ENCODE measurements at places on chromosomes 2 and 18.

- DNase-seq: no peak
These were observed 77.5 kb downstream of the BIN1 start for GRCh38 chr2:127029350-127030051.

DNA sequence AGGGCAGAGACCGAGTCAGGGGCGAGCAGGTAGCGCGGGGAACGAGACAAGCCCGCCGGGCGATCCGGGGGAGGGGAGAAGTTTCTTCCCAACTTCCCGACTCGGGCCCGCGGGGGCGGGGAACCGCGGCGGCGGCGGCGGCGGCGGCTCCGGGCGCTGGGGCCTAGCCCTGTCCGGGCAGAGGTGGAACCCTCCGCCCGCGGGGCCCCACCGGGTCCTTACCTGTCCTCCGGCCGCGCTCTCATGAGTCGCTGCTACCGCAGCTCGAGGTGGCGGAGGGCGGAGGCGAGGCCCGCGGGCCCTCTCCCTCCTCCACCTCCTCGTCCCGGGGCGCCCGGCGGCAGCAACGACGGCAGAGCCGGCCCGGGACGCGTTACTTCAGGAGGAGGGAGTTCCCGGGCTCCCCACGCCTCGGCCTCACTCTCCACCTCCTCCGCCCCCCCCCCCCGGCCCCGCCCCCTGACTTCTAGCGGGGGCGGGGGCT lies at the start of gene YES1:
Gene YES1, minus strand, starts transcription at position 351 of the 484 bp plus-strand sequence. CDS start 55,415 bp downstream, outside the sequence.
- no peak for DNase-seq

DNA sequence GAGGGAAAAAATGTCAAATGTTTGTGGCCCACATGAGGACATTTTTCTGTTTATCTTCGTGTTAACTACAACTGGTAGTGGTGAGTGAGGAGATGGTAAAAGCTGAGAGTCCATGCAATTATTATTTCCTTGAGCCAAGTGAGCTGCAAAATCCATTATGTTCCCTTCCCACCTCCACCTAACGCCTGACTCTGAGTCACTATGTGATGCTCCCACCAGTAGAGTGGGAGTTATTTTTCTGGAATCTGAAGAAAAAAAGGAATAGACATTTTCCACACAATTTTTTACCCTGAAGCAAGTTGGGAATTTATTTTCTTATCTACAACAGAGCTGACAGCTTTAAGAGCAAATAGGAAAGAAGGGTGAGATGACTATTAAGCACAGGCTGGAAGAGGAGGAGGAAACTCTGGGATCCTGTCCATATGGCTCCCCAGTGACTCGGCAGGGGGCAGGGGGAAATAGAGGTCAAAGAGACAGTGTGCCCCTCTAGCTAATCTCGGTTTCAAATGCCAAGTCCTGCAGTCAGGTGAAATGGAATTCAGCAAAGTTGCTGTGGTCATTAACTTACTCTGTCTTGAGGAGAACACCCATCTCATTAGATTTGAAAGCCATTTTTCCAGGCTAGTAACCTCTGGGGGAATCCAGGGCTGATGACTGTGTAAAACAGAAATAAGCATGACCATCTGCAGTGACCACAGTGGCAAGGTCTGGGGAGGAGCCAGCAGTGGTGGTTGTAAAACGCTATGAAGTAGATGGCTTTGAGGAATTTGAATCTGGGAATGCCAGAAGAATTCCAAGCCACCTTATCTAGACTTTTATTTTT lies 463.9 kb downstream of the STK39 start:
- DNase-seq: no peak

DNA sequence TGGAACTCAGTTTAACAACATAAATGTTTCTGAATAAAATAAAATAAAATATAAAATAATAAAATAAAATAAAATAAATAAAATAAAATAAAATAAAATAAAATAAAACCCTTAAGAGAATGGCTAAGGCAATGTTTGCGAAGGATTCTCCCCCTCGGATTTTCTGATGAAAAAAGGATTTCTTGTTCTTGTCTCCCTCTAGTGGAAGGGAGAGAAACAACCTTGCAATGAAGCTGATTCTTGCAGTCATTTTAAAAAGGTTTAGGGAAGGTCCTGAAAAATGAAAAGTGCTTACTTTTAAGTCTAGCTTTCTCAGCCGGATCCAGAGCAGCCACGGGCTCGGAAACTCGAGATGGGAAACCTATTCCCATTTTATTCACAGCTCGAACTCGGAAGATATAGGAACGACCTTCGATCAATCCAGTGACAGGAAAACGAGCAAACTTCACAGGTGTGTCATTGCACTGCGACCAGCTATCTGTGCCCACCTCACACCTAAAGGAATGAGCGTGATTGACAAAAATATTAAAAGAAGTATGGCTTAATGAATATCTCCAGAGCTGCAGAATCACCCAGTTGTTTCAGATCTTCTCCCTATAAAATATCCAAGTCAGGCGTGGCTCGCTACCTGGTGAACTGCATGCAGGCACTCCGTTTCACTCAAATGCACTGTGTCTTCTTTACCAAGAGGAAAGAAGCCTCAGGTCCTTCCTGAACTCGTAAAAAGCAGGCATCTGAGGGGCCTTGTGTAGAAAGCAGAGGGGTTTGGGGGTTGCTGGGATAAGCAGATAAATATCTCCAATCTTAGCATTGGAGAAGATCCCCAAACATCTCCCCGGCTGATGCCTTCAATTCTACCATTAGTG lies 68.1 kb downstream of the MYOM1 start:
- no peak for DNase-seq

GRCh38 chr2:223306371-223306770 lies 254.4 kb downstream of the KCNE4 start:
- no peak for DNase-seq

GRCh38 chr2:64943387-64944150 lies 45.6 kb upstream of the SLC1A4 start:
- DNase-seq: peak; percentile 65

DNA sequence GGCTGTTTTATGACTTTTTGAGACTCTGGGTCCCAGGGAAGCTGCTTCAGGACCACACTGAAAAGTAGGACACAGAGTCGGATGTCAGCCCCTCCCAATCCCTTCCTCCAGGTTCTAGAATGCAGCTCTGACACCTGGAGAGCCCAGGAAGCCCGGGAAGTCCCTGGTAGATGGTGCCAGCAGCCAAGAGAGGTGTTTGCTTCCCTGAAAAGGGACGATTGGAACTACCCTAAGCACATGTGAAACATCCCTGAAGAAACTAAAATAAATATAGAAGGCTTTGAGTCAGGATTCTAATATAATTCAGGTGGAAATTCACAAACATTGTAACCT lies 163.2 kb upstream of the CYRIA start:
- no peak for DNase-seq

GRCh38 chr2:119477113-119477505 lies 45.5 kb downstream of the TMEM37 start:
- DNase-seq: no peak

DNA sequence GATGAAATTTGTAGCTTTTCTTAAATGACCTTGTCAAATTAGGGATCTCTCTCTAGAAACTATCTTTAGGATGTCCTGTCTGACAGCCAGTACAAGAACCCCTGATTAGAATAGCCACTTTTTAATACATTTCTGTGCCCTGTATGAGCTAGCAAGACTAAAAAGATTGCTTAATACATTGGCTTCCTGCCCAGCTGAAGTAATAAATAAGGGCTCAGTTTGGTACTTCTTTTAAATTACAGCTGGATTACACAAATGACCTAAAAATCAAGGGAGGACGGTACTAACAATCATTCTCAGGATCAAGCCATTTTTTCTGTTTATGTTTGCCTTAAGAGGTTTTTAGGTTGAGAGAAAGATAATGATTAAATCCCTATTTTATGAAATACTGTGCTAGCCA lies 11.6 kb upstream of the OLA1 start:
- DNase-seq: no peak

- DNase-seq: no peak
These were observed 51.4 kb downstream of the VSNL1 start for GRCh38 chr2:17591846-17592245.

GRCh38 chr2:45029215-45029614 lies 20.0 kb upstream of the SIX2 start:
- no peak for DNase-seq

DNA sequence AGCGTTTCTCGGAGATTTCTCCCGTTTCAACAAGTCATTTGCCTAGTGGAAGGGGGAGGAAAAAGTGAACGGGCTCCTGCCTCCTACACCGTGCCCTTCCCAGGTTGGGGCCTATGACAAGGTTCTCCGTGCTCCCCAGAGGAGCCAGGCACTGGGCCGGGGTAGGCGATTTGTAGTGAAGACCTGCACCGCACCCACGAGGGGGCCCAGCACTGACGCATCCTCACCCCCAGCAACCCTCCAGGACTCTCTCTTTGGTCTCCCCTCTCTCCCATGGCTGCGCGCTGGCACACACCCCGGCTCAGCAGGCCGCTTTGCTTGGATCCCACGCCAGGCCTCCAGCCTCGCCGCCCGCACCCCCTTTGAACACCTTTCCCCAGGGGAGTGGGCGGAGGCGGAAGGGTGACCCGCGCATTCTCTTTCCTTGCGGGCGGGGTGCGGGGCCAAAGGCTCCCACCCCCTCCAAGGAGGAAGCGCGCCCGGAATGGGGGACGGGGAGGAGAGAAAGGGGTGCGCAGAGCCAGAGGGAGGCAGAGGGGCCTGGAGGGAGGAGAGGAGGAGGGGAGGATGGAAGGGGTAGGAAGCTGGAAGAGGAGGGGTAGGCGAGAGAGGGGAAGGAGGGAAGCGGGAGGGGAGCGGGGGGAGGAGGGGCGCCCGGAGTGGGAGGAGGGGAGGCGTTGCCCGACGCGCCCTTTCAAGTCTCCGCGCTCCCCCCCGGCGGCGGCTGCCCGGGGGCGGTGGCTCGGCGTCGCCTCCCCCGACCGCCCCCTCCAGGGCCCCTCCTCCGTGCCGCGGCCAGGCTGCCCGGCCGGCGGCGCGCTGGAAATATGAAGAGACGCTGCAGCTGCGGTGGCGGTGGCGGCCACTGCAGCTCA lies at the start of gene APCDD1:
Gene APCDD1, plus strand, starts transcription at position 830 of the 875 bp plus-strand sequence. CDS start 347 bp downstream, outside the sequence.
- peak; percentile 69 for DNase-seq

- DNase-seq: no peak
These were observed 288.6 kb downstream of the PTPRM start for GRCh38 chr18:7855671-7856070.

DNA sequence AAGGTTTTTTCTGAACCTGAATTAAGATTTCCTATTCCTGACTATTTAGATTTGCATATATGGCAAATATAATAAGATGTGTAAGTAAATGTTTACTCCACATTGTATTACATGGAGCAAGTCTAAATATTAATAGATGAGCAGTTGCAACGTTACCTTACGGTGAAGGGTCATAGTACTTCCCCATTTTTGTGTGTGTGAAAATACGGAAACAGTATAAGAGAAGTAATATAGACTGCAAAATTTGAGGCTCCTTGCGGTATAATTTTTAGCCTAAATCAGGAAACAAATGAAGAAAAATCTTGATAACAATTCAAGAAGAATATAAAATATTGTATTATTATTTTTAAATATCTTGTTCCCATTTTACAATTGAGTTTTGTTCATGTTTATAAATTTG lies 434.2 kb downstream of the GRB14 start:
- DNase-seq: no peak

DNA sequence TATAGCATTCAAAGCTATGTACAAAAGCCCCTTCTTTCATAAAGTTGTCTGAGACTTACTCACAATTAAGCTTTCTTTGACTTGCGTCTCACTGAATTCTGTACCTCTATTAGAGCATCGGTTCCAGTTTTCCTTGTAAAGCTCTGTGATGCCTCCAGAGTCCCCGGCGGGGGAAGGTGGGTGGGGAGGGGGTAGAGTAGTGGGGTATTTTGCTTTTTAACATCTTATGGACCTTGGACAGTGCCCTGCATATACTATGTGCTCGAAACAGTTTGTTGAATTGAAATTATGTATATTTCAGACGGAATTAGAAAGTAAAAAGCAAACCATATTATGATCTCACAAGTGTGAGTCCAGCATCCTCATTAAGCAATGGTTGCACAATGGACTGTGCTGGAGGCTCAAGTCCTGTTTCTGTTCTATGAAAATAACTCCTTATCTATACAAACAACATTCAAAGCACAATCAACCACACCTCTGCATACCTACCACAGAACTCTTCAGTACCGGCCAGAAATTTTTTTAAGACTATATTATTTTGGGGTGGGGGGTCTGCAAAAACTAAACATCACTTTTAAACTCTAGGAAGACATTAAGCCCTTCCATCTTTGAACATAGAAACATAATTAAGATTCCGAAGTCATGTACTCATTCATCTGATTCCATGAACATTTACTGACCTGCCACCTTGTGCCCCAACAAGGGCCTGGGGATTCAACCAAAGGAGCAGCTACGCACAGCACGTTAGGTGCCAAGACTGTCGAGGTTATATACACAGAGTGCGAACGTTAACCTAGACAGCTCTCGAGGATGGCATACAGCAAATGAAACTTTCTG lies 908 bp downstream of the STAT1 start:
- peak; percentile 11 for DNase-seq

- no peak for DNase-seq
These were observed 68.1 kb upstream of the BCL2L11 start for GRCh38 chr2:111052621-111053020.

DNA sequence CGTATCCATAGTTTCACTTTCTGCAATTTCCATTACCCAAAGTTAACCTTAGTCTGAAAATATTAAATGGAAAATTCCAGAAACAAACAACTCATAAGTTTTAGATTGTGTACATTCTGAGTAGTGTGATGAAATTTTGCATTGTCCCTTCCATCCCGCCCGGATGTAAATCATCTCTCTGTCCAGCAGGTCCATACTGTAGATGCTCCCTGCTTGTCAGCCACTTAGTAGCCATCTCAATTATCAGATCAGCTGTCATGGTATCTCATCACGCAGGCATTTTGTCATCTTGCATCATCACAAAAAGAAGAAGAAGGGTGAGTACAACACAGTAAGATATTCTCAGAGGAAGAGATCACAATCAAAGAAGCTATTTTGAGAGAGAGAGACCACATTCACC lies 185.0 kb upstream of the STK17B start:
- no peak for DNase-seq

GRCh38 chr2:71220743-71221142 lies 6.2 kb downstream of the PAIP2B start:
- no peak for DNase-seq

DNA sequence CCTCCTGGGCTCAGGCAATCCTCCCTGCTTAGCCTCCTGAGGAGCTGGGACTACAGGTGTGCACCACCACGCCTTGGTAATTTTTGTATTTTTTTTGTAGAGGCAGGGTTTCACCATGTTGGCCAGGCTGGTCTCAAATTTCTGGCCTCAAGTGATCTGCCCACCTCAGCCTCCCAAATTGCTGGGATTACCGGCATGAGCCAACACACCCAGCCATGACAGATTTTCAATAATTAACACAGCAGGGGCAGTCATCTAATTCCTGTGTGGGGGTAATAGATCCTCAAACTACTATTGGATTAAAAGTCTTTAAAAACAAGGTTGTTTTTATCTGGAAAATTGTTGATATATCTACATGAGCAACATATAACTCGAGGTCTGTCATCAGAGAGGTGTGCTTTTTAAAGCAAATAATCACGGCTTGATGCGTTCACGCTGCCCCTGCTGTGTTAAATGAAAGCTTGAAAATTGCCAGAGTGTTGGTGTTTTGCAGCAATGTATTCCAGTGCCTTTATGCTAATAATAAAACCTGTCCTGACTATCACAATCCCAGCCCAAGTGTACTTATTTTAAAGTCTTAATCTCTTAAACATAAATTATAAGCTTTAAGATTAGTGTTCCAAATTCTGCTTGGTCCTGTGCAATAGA lies 35.6 kb upstream of the ASB1 start:
- no peak for DNase-seq

Measured in dorsolateral prefrontal cortex (tissue), 122 donors.